ENCODE measurements at places on chromosomes 5 and 9.

- peak; percentile 87 for DNase-seq
Observed at GRCh38 chr5:134525683-134526482, 413 bp downstream of the JADE2 start.

- DNase-seq, result no peak
Observed at GRCh38 chr9:108445431-108446071, 410.2 kb downstream of the ACTL7B start.

GRCh38 chr5:16913187-16914107 lies 22.6 kb downstream of the MYO10 start:
- no peak for DNase-seq

GRCh38 chr9:75169623-75170022 lies 81.3 kb downstream of the OSTF1 start:
- DNase-seq, result no peak

- DNase-seq, result no peak
Observed at GRCh38 chr5:120134944-120135343, 329.2 kb upstream of the PRR16 start.

GRCh38 chr9:127683723-127684122 lies 23.1 kb upstream of the CFAP157 start:
- no peak for DNase-seq

GRCh38 chr5:151903243-151903653 lies 21.4 kb downstream of the GLRA1 start:
- no peak for DNase-seq

- peak; percentile 37 for DNase-seq
Observed at GRCh38 chr9:125142560-125143376, 560 bp downstream of the SCAI start.

- DNase-seq, result no peak
Observed at GRCh38 chr9:135591506-135592330, 30.2 kb downstream of the PAEP start.

DNA sequence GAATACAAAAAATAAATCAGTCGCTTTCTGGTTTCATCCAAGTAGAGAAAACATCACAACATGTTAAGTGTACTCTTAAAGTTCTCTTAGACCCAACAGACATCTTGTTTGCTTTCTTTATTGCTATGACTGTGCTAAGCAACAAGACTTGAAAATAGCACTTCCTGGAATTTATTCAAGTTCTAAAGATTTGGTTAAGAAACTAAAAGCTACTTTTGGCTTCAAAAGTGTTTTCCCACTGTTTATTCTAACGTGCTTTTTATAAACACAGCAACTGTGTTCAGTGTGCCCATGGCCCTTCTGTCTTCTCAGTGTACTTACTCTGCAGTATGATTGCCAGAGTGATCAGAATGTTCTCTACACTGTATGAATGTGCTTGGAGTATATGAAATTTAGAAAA lies 109.8 kb downstream of the GIN1 start:
- DNase-seq, result no peak

- peak; percentile 51 for DNase-seq
Observed at GRCh38 chr5:107570805-107571531, 99.8 kb downstream of the EFNA5 start.

DNA sequence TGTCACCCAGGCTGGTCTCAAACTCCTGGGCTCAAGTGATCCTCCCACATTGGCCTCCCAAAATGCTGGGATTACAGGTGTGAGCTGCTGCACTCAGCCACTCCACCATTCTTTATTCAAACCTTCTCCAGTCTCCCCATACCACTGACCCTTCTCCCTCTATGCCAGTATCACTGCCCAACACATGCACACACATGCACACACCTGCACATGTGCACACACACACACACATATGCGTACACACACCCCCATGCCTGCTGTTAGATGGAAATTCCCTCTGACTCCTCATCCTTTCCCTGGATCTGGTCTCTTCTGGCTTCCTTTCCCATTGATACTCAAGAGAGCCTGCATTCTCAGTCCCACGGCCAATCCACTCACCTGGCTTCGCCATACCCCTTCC lies 170.0 kb downstream of the CRB2 start:
- no peak for DNase-seq

- DNase-seq, result no peak
Observed at GRCh38 chr9:102106439-102106838, 368.0 kb upstream of the GRIN3A start.

- peak; percentile 85 for DNase-seq
Observed at GRCh38 chr9:104927216-104927911, 591 bp downstream of the ABCA1 start.

- DNase-seq, result no peak
Observed at GRCh38 chr5:54093081-54093492, 217.3 kb downstream of the ARL15 start.

DNA sequence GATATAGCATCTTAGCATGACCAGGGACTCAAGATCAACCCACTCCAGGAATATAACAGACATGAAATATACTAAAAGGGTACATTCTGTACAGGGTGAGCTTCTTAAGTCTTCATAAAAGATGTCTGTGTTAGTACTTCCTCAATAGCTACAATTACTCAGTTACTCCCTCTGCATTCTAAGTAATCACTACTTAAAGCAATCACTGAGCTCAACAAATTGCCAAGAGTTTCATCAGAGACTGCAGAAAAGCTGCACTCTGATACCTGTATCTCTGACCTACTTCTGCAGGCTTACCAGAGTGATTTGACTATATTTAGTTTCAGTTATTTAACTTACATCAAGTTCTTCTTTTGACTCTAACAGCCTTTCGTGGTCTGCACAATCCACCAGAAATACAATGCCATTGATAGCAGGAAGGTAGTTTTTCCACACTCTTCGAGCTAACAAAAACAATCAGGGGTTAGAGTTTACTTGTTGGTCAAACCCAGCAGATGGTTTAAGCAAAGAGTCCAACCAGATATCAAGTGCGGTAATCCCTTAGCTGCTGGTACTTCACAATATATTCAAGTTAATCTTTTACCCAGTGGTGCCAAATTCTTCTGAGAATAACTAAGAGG lies 23.3 kb downstream of the SAR1B start:
- DNase-seq, result no peak

- DNase-seq, result no peak
Observed at GRCh38 chr5:61919920-61920319, 386.1 kb upstream of the KIF2A start.

- no peak for DNase-seq
Observed at GRCh38 chr9:94176608-94177007, 82.5 kb upstream of the ZNF169 start.

DNA sequence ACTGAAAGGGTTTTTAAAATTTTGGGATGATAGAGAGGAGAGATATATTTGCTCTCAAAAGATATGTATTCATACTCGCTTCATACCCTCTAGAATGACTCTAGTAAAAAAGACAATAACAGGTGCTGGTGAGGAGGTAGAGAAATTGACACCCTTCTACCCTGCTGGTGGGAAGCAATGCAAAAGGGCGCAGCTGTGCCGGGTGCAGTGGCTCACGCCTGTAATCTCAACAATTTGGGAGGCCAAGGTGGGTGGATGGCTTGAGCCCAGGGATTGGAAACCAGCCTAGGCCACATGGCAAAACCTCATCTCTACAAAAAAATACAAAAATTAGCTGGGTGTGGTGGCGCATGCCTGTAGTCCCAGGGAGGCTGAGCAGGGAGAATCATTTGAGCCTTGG lies 33.9 kb upstream of the NXNL2 start:
- no peak for DNase-seq

DNA sequence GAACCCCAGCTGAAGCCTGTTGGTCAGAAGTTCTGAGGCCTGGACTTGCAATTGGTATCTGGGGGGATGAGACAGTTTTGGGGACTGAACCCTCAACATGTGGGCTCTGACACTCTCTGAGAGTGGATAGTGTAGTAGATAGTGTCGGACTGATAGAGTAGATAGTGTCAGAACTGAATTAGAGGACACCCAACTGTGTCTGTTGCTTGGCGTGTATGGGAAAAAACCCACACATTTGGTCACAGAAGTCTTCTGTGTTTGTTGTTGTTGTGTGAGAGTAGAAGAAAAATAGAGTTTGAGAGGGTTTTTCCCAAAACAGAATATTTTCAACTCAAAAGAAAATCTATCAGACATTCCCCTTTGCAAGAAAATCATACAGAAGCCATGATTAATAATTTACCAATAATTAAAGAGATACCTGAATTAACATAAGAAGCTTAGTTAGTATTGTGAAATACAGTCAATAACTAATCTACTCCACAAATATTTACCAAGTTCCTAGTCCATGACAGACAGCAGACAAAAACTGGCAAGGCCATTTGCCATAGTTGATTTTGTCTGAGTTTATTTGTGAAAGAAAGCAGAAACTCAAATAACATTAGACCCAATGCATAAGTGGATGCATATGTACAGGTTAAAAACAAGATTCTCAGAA lies 170.9 kb downstream of the CTNND2 start:
- DNase-seq, result no peak

DNA sequence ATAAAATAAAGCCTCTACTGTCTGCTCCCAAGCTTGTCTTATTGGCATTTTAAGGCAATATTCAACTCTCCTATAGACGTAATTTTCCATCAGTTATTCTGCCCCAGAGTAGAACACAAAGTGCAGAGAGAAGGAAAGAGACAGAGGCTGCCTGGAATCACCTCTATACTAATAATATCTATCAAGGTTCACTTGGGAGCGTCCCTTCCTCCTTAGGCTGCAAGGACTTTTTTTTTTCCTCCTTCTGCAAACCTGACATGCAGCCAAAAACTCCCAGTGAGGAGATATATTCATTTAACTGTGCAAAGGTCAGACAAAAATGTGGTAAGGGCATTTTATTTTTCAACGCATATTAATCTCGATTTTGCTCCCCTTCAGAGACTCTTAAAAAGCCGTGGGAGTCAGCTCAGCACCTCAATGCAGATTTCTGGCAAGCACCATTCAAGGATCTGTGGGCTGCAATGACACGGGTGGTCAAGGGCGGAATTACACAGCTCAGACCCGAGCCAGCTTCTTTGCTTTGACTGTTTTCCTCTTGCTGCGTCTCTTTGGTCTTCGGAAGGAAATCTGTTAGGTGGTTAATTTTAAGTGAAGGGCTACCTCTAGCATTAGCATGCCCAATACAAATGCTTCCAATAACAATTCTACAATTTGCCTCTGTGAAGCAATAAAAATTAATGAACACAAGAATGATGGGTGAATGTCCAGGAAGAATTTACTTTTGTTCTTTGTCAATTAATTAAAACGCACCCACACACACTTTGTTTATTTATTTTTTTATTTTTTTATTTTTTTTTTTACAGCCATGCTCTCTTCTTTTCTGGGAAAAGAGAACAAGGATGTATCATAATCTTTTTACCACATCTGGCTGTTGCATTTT lies 587.7 kb upstream of the GRAMD2B start:
- DNase-seq, result peak; percentile 63
